Calu3 (cell line): ENCODE measurements at places on chromosomes 1 and 21.

- DNase-seq: peak; percentile 75
Observed at GRCh38 chr1:94648225-94649007, 106.9 kb upstream of the F3 start.

- peak; percentile 60 for DNase-seq
Observed at GRCh38 chr1:159214149-159214760, 9.6 kb downstream of the ACKR1 start.

GRCh38 chr1:234706199-234706598, 96.2 kb upstream of the IRF2BP2 start:
- no peak for DNase-seq

DNA sequence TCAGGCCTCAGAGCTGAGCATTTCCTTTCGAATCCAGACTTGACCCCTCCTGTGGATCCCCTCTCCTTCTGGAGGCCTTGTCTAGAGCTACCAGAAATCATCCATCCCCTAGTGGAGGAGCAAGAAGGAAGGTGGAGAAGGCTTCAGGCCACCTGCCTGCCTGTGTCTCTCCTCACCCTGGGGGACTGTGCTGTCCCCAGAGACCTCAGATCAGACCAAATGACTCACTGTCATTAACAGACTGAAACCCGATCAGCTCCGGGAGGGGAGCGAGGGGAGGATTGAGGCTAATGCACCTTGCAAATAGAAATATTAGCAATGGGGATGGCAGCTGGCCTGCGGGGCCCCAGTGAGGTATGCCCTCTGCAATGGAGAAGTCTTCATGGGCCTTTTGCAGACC, 2.1 kb downstream of the MYBPH start:
- no peak for DNase-seq

- DNase-seq: no peak
Observed at GRCh38 chr1:10598389-10598702, 123.6 kb downstream of the PEX14 start.

DNA sequence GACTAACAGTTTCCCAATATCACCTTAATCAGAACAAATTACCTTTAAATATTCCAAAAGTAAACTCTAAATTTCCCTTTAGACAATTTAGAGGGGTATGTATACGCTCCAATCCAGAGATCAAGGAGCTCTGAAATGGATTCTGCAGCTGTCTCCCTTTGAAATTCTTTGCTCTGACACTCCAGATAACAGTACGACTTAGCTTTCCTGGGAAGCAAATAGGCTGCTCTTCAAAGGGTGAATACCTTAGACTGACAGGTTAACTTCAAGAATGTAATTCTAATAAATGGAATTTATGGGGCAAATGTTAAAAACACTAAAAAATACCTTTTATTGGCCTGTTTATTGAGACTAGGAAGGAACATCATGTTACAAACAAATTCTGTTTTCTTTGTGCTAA, 357.2 kb downstream of the USP25 start:
- DNase-seq: no peak

- DNase-seq: peak; percentile 15
Observed at GRCh38 chr1:47438165-47439016, 547 bp downstream of the FOXD2 start.

DNA sequence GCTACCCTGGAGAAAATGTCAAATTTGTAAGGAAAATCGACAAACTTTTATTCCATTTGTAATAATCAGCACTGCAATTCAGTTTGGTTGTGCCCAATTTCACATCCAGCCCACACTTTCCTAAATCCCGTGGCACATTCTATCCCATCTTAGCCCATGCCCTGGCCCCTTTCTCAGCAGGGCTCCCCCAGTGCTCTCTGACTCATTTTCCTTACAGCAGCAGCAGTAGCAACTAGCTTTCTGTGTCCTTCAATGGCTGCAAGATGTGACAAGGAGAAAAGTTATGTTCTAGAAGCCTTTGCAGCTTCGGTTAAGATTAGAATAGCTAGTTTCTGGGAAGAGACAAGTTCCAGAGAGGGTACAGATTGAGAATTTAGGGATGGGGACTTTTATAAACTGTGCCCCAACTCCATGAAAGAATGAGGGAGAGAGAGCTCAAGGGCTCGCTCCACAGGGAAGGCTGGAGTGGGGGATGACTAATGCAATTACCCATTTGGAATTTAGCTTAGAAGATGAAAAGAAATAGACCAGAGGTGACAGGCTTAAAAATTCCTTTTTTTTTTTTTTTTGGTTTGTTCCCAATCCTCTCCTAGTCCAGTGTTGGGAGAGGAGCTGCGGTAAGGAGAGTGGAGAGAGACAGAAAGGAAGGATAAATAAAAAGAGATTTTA, 47.0 kb upstream of the POU2F1 start:
- DNase-seq: no peak

GRCh38 chr1:154212083-154212482, 6.0 kb upstream of the CFAP141 start:
- no peak for DNase-seq

DNA sequence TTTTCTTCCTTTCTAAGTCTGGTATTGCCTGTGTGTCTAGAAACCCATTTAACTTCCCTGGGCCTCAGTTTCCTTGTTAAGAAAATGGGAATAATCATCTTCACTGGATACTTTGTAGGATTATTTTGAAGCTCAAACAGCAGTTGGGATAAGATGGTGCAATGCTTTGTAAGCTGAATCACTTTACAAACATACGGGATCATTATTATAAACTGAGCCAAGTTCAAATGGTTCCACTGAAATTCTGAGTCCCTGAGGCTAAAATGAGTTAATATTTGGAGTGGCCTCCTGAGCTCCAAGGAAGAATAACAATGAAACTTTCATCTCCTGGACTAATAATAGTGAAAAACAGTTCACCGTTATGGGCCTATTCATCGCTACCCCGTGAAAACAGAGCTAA, 388.0 kb downstream of the PLPP3 start:
- DNase-seq: no peak

GRCh38 chr1:67898033-67898726, 64.9 kb upstream of the GNG12 start:
- DNase-seq: no peak

DNA sequence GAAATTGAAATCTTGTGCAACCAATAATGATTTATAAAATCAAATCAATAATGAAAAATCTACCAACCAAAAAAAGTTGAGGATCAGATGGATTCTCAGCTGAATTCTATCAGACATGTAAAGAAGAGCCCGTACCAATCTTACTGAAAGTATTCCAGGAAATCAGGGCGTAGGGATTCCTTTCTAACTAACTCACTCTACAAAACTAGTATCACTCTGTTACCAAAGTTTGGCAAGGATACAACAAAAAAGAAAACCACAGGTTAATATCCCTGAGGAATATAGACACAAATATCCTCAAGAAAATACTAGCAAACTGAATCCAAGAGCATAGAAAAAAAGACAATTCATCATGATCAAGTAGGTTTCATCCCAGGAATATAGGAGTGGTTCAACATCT, 52.8 kb upstream of the ADGRL4 start:
- DNase-seq: no peak

DNA sequence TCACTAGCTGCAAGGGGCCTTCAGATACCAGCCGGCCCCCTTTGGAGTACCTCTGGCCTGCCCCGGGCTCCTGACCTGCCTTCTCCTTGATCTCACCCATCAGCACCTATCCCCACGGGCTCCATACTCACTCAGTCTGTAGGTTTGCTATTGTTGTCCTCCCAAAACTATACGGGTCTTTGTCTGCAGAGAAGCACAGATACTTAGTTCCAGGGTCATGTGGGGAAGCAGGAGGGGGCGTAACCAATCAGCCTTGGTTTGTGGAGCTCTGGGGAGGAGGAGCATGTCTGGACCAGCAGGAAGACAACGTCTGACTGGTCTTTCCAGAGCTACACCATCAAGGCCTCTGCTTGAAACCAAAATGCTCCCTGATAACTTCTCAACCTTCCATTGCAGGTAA, 15.2 kb downstream of the TMEM63A start:
- no peak for DNase-seq

DNA sequence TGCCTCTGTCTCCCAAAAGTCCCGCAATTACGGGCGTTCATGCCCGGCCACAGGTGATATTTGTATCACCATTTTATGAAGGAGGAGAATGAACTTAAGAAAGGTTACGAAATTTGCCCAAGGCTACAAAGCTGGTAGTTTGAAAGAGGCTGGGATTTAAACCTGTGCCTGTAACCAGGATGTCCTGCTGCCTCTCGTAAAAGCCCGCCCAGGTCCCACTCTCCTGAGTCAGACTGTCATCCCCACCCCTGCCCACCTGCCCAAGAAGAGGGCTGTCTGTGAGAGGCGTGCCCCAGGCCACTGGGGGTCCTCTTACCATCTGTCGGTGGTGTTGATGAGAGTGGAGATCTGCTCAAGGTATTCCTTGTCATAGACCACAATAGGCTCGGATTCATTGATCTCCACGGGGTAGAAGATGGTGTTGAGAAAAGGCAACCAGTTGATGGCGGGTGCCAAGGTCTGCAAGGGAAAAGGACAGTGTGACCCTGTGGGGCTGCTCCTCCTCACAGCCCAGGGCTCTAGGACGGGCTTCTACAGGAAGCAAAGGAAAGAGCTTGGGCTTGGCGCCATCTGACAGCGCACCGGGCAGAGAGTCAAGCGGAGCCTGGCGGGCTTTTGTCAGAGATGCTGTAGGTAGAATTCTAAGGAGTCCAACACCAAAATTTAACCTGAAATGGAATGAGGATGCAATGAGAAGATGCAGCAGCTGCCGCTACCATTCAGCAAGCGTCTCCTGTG, 43.2 kb downstream of the ECE1 start:
- no peak for DNase-seq

- DNase-seq: no peak
Observed at GRCh38 chr1:3778590-3779264, 6.2 kb downstream of the SMIM1 start.

DNA sequence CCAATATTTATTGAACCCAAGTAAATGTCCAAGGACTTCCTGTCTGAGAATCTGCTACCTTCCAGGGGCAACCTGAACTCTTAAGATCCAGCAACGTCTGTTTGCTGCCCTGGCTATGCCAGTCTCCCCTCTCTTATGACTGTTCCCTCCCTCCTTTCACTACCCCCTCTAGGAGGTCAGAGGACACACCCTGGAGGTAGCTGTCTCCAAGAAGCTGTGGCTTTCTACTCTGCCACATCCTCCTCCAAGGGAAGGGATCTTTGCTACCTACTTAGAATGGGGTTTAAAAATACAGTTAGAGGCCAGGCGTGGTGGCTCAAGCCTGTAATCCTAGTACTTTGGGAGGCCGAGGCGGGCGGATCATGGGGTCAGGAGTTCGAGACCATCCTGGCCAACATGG, 3.6 kb upstream of the SMPDL3B start:
- no peak for DNase-seq

DNA sequence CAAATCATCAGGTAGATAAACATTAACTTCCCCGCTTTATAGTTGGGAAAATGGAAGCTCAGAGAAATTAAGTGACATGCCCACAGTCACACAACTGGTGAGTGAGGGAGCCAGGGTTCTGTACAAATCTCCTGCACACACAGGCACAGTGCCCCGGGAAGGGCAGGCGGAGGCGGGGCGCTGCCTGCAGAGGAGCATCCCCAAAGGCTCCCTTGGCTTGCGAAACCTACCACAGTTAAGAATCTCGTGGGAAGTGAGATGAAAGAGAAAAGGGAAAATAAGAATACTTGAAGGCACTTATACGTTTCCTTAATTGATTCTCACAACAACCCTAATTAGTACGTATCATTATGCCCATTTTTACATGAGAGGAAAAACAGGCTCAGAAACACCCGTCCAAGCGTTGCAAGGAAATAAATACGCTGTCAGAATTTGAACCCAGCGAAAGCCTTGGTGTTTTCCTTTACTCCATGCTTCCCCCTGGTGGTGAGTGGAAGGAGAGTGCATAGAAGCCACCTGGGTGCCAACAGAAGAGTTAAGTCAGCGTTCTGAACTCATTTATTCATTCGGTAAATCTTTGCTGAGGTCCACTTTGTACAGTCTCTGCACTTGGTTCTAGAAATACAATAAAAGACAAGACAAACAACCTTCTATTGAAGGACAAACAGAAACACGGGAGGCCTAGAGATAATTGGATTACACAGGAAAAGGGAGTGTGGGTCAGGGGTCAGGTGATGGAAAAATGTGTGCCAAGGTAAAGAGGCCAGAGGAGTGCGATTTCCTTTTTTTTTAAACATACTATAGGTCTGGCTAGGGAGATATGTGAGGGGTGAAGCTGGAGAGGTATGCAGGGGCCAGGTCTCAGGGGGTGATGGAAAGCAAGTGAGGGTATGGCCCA, 28.4 kb downstream of the ACP6 start:
- peak; percentile 75 for DNase-seq

DNA sequence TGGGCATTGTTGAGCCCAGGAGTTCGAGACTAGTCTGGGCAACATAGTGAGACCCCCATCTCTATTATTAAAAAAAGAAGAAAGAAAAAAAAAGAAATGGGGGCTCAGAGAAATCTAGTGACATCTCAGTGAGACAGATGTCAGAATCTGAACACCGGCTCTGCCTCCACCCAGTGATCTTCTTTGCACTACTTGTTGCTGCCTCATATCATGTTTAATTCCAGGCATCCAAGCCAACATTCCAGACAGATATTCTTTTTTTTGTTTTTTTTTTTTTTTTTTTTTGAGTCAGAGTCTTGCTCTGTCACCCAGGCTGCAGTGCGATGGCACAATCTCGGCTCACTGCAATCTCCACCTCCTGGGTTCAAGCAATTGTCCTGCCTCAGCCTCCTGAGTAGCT, 5.0 kb upstream of the ARL8A start:
- no peak for DNase-seq

GRCh38 chr1:209767706-209768105, 11.9 kb downstream of the TRAF3IP3 start:
- no peak for DNase-seq

GRCh38 chr1:204584699-204585372, 68.6 kb downstream of the MDM4 start:
- DNase-seq: no peak

DNA sequence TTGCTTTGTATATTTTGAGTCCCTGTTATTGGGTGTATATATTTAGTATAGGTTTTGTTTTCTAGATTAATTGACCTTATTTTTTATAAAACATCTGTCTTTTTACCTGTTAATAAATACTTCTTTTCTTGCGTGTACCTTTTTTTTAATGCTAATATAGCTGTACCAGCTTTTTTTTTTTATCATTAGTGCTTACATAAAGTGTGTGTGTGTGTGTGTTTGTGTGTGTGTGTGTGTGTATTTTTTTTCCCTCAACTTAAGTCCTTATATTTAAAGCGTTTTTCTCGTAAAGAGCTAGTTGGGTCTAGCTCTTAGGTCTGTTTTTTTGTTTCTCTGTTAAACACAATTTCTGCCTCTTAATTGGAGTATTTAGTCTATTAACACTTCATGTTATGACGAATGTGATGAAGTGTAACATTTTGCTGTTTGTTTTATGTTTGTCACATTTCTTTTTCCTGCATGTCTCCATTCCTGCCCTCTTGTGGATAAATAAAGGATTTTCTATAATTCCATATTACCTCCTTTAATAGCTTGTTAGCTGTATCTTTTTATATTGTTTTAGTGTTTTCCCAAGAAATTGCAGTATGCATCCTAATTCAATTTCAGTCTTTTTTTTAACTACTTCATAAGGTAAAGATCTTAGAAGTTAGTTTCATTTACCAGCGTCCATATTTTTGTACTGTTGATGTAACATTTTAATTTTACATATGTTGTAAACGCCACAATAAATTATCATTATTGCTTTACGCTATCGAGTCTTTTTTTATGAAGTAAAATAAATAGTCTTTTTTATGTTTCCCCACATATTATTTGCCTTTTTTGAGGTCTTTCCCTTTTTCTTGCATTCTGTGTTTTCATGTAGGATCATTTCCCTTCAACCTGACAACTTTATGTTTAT, 4.3 kb downstream of the PRMT2 start:
- no peak for DNase-seq

- no peak for DNase-seq
Observed at GRCh38 chr1:9787702-9788101, 36.1 kb downstream of the CLSTN1 start.
